MCF 10A (cell line): ENCODE measurements at places on chromosomes 2 and 18. TPM values are rescaled to one million over a fixed set of nuclear protein-coding genes. Genes with fewer than 3 reads are reported as not detected.

GRCh38 chr2:101770726-101771125 is 73.2 kb downstream of the MAP4K4 start:
- peak overlapping the region; percentile 36 for H3K27ac ChIP-seq
- no peak overlapping the region for H3K4me3 ChIP-seq
- peak; percentile 63 for DNase-seq
- peaks cover 12% of the 10 kb centered on the region for H3K36me3 ChIP-seq

DNA sequence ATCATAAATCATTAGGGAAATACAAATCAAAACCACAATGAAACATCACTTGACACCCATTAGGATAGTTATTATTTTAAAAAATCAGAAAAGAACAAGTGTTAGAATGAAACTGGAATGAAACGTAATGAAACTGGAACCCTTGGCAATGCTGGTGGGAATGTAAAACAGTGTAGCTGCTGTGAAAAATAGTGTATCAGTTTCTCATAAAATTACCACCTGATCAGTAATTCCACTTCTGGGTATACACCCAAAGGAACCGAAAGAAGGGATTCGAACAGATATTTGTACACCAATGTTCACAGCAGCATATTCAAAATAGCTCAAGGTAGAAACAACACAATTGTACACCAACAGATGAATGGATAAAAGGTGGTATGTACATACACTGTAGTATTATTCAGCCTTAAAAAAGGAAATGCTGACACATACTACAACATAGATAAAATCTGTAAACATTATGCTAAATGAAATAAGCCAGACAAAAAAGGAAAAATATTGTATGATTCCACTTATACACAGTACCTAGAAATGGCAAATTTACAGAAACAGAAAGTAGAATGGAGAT is 27.0 kb downstream of the ROCK1 start:
- no peaks in the 10 kb centered on the region for H3K36me3 ChIP-seq
- H3K4me3 ChIP-seq = no peak overlapping the region
- peaks cover 13% of the 10 kb centered on the region for H3K4me1 ChIP-seq
- H3K27ac ChIP-seq = peak overlapping the region; percentile 18

DNA sequence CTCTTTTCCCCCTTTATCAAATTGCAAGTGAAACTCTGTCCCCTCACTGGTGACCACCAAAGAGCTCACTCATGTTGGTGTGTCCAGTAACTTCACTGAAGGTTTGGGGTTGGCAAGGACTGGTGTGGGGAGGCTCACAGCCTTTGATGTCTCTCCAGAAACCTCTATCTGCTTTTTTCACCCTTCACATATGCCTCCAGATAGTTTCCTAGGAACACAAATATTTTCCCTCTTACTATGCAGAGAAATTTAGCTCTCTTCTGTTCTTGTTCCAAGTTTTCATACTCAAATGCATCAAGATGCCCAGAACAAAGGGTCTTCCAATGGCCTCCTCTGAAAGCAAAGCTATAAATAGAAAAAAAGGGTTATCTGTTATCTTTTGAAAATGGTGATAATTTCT is 20.7 kb downstream of the DTNA start:
- no peak for DNase-seq
- no peaks in the 10 kb centered on the region for H3K27me3 ChIP-seq
- no peaks in the 10 kb centered on the region for H3K36me3 ChIP-seq
- H3K27ac ChIP-seq = no peak overlapping the region

DNA sequence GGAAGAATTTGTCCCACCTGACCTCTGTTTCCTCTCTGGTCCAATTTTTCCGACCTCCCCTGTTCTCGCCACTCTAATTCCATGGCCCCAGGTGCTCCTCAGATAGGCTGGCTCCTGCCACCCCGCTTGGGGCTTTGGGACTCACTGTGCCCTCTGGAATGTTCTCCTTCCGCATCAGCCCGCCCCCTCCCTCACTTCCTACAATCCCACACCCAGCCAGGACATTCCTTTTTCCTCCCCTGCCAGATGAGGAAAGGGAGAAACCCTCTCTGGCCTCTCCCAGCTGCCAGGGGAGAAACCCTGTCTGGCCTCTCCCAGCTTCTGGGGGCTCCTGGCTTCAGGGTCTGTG is 3.1 kb upstream of the OR6B2 start:
- DNase-seq = no peak
- peaks cover 29% of the 10 kb centered on the region for H3K27me3 ChIP-seq
- H3K27ac ChIP-seq = no peak overlapping the region
- H3K4me3 ChIP-seq = no peak overlapping the region
- H3K4me1 ChIP-seq = no peaks in the 10 kb centered on the region

DNA sequence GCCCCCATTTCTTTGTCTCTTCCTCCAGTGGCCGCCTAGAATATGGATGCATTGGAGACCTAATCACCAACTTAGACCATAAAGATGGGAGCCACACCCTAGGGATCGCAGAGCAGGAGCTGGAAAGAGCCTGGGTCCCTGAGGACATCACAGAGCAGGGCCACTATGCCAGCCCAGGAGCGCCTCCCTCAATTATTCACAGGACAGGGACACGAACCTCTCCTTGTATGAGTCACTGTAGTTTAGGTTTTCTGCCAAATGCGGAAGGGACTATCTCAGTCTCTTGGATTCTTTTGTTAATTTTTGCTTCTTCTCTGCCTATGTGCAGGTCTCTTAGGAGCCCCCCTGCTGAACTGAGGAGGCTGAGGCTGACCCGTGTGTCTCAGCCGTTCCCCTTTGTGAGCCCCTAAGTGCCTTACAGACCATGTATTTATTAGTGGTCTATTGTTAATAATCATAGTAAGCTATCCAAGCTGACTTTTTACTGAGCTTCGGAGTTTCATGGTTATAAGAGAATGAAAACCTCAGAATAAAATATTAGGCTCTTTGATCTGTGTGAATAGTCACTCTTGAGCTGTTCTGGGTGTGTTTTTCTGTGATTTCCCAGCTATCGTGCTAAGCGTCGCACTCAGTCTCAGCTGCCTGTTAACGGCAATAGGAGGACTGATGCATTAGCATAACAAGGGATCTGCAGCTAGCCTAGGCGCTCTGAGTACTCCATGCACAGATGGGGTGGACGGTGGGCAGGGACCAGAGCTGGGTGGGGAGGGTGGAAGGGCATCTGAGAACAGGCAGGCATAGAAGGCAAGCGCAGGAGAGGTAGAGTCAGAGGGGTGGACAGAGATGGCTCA is 12.7 kb upstream of the PTPN4 start:
- H3K4me1 ChIP-seq = peaks cover 58% of the 10 kb centered on the region
- H3K36me3 ChIP-seq = no peaks in the 10 kb centered on the region
- no peak overlapping the region for H3K4me3 ChIP-seq
- DNase-seq = peak; percentile 69
- H3K27me3 ChIP-seq = no peaks in the 10 kb centered on the region
- peak overlapping the region; percentile 10 for H3K27ac ChIP-seq

GRCh38 chr2:204449977-204450376 is 95.3 kb upstream of the PARD3B start:
- no peaks in the 10 kb centered on the region for H3K36me3 ChIP-seq
- DNase-seq = no peak
- H3K4me3 ChIP-seq = no peak overlapping the region
- peaks cover 7% of the 10 kb centered on the region for H3K4me1 ChIP-seq
- peak overlapping the region; percentile 2 for H3K27ac ChIP-seq

DNA sequence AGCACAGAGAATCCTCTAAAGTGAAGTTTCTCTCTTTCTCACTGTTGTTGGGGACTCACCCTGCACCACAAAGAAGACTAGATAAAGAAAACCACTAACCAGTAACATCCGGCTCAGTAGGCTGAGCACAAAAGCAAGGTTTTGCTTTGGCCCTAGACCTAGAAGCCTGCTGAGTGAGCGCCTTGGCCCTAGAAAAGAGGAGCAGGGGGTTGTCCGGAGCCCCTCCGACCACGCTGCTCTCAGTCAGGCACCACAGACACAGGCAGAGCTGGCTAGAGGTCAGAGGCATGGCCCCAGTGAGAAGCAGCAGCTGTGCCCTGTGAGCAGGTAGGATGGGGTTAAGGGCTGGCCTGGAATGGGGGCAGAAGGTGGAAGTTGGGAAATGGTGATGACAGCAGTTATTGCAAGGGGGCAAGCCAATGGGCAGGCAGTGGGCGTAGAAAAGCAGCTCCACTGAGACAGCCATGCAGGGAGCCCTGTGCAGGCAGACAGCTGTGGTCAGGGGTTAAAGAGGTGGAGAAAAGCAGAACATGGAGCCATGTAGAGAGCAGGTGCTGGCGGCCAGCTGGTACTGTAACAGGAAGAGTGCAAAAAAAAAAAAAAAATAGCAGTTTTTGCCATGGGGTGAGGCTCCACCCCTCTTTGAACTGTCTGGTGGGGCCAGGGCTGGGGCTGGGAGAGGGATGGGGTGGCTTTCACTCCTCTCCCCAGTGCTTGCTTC is 36.9 kb upstream of the SLC14A1 start:
- no peak overlapping the region for H3K27ac ChIP-seq
- no peak for DNase-seq
- H3K27me3 ChIP-seq = no peaks in the 10 kb centered on the region

DNA sequence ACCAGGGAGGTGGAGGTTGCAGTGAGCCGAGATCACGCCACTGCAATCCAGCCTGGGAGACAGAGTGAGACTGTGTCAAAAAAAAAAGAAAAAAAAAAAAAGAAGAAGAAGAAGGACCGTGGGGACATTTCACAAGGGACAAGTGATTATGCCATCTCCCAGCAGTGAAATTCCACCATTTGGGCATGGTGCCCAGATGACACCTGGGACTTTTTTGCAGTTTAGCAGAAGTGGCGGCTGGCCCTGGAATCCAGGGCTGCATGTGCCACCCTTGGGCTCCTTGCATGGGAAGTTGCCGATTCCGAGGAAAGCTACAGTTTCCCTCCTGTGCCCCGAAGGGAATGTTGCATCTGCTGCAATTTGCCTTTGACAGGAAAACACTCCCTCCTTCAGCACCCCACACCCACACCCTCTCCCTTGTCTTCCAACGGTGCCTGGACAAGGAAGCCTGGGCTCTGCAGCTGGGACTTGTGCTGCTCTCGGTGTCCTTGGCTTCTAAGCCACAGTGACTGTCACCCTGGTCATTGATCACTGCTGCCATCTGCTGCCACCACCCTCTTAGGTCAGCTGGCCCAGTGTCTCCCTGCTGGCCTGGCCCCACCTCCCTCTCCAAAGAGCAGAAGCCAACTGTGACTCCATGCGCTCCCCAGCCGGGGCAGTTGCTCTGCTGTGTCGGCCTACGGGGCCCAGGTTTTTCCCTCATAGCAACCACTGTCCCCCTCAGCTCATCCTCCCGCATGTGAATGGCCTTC is 56.4 kb upstream of the LRRC30 start:
- peaks cover 2% of the 10 kb centered on the region for H3K27me3 ChIP-seq
- H3K4me1 ChIP-seq = no peaks in the 10 kb centered on the region
- DNase-seq = no peak
- no peaks in the 10 kb centered on the region for H3K36me3 ChIP-seq
- H3K4me3 ChIP-seq = no peak overlapping the region

DNA sequence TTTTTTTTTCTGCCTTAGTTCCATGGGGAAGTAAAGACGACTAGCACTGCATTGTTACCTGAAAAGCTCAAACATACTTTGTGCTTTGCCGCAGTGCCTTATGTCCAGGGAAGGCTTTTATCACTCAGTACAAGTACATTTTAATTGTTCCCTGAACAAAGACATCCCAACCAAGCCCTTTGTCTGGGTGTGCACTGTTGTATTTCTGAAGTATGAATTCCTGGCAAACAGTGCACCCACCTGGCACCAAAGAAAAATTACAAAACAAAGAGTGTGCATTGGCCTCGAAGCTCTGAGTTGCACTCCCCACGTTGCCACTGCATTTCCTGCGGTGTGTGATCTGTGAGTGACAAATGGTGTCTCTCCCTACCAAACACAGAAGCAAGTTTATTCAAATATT is 858.5 kb upstream of the PIK3C3 start:
- H3K27ac ChIP-seq = no peak overlapping the region
- H3K4me3 ChIP-seq = no peak overlapping the region
- no peaks in the 10 kb centered on the region for H3K27me3 ChIP-seq

- DNase-seq = no peak
- H3K27ac ChIP-seq = no peak overlapping the region
- H3K4me3 ChIP-seq = no peak overlapping the region
- no peaks in the 10 kb centered on the region for H3K36me3 ChIP-seq
- H3K27me3 ChIP-seq = no peaks in the 10 kb centered on the region
Measured at GRCh38 chr2:176138923-176139660, 9.6 kb downstream of the HOXD8 start.

- no peak for DNase-seq
- no peaks in the 10 kb centered on the region for H3K4me1 ChIP-seq
- H3K36me3 ChIP-seq = no peaks in the 10 kb centered on the region
Measured at GRCh38 chr2:163884416-163884815, 148.6 kb upstream of the FIGN start.

- no peaks in the 10 kb centered on the region for H3K27me3 ChIP-seq
- H3K4me1 ChIP-seq = peaks cover 33% of the 10 kb centered on the region
- peak overlapping the region; percentile 43 for H3K4me3 ChIP-seq
Measured at GRCh38 chr2:74206180-74206688, 7.8 kb downstream of the MTHFD2 start.

COL5A2 gene
- 7.4 and 9.3 TPM in 2 replicates for total RNA-seq

C1QL2 gene
- total RNA-seq = not detected in 2 replicates

GIGYF2 gene
- 71.1 and 90.3 TPM in 2 replicates for total RNA-seq

MBP gene
- total RNA-seq = 31.6 and 31.7 TPM in 2 replicates

ASXL3 gene
- not detected in 2 replicates for total RNA-seq

PLCL1 gene
- total RNA-seq = 0.12 and 0.22 TPM in 2 replicates

CCDC85A gene
- 0.16 and 0.20 TPM in 2 replicates for total RNA-seq

GALNT13 gene
- total RNA-seq = 0.44 and 0.54 TPM in 2 replicates

FN1 gene
- total RNA-seq = 564 and 636 TPM in 2 replicates

ADD2 gene
- total RNA-seq = 0.23 and 0.34 TPM in 2 replicates
